Stimulated activated CD8-positive, alpha-beta memory T cell treated with anti-CD3 and anti-CD28 coated beads, Interleukin-15, amount 100 ng/mL, for 24 hours (primary cell): ENCODE measurements at places on chromosomes 7 and 10.

- no peak for DNase-seq
Measured at GRCh38 chr7:135368416-135369186, 135.0 kb downstream of the STRA8 start.

DNA sequence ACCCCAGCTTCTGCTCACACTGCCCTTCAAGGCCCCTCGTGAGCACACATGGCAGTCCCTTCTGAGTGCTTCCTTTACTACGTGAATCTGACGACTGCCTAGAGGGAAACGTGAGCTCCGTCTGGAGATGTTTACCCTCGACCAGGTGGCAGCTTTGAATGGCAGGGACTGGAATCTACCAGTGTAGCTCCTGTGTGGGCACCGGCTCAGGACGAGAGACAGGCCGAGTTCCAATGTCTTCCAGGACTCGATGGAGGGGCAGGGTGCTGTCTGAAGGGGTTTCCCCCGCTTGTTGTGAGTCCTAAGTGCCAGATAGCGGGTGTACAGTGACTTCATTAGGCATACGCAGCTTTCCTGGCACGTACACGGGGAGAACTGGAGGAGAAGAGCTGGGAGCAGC is 229.9 kb downstream of the ADARB2 start:
- DNase-seq = no peak

DNA sequence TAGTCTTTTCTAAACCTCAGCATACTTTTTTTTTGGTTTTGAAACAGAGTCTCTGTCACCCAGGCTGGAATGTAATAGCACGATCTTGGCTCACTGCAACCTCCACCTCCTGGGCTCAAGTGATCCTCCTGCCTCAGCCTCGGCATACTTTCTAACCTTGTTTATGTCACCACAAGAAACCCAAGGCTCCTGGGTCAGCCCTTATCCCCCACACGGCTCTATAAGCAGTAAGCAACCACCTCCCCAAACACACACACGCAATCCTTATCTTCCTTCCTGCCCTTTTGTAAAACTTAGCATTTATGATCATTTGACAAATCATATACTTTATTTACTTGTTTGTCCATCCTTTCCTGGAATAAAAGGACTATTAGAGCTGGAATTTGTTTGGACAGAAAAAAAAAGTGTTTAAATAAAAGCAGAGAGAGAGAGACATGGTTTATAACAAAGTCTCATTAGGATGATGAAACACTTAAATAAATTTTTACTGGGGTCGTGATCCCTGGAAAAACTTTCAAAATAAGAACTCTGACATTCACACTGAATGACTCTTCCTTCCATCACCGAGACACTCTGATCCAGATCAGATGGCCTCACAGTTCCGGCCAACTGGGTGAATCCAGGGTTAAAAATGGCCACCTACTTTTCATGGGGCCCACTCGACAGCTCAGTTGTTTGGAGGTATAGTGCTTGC is 72.7 kb upstream of the PIK3CG start:
- no peak for DNase-seq

GRCh38 chr10:7264313-7264756 is 146.5 kb downstream of the SFMBT2 start:
- DNase-seq = no peak

DNA sequence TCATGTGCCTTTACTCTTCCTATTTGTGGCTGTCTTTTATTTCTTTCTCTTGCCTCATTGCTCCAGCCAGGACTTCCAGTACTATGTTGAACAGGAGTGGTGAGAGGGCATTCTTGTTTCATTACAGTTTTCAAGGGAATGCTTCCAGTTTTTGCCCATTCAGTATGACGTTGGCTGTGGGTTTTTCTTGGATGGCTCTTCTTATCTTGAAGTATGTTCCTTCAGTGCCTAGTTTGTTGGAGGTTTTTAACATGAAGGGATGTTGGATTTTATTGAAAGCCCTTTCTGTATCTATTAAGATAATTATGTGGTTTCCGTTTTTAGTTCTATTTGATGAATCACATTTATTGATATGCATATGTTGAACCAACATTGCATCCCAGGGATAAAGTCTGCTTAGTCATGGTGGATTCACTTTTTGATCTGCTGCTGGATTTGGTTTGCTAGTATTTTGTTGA is 96.8 kb downstream of the GLCCI1 start:
- DNase-seq = no peak

- DNase-seq = no peak
Measured at GRCh38 chr7:38934051-38934450, 25.1 kb upstream of the VPS41 start.
